Endothelial cell (in vitro differentiated cells): ENCODE measurements at places on chromosomes 2 and 18.

DNA sequence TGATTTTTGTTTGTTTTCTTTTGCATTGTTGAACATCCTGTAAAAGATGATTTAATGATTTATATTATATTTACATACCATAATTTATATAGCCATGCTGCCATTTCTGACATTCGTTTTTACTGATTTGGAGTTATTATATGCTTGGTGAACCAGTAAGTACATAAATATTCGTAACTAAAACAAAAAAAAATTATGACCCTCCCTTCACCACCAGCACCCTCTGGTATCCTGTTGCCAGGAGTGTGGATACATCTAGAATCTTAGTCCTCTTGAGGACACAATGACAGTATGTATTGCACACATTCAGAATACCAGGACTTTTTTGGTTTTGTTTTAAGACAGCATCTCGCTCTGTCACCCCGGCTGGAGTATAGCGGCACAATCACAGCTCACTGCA lies 43.9 kb upstream of the B3GNT7 start:
- no peak for DNase-seq

DNA sequence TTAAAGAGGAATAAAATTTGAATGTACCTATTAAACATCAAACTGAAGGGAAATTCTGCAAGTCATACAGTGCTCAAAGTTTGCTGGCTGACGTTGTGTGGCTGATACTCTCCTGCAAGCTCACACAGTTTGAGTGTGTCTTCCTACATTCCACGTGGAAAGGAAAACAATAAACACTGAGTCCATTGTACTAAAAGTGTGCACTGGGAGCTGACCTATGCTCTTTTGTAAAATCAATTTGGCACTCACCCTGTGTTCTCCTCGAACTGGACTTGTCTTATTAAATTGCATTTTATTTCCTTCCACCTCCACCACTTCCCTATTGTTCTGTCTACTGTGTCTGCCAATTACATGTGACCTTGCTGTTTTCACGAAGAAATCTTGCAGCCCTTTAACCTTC lies 458.0 kb downstream of the CPS1 start:
- DNase-seq, result no peak

DNA sequence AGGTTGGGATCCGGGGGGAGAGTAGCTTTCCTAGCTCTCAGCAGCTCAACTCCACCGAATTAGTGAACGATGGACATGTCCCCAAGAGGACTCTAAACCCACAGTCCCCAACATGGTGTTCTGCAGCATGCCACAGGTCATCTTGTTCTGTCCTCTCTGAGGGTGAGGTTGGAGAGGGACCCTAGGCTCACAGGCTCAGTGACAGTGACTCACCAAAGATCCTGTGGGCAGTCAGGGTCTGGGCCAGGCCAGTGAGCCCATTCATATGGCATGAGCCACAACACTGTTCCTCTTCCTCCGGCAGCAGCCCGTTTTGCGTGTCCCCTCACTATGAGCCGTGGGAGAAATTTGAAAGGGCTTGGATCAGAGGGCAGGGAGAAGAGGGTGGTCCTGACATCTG lies 2.8 kb upstream of the SLC20A1 start:
- DNase-seq, result no peak

- DNase-seq, result no peak
Observed at GRCh38 chr18:28342231-28342630, 165.3 kb upstream of the CDH2 start.

DNA sequence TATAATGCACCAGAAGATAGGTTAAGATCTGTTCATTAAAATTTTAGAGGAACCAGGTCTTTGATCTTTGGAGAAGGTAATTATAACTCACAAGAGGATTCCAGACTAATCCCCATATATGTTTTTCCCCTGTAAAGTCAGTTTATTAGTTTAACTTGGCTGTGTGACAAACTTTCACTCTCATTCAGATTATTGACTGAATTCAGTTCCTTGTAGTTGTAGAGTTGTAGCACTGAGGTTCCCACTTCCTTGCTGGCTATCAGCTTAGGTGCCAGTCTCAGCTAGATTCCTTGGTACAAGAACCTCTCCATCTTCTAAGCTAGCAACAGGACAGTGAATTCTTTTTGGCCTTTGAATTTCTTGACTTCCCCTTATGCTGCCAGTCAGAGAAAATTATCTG lies 19.1 kb downstream of the REG1A start:
- DNase-seq, result no peak

- no peak for DNase-seq
Observed at GRCh38 chr18:48833701-48834412, 116.9 kb downstream of the SMAD7 start.

- DNase-seq, result no peak
Observed at GRCh38 chr2:192072261-192072660, 122.5 kb downstream of the TMEFF2 start.

DNA sequence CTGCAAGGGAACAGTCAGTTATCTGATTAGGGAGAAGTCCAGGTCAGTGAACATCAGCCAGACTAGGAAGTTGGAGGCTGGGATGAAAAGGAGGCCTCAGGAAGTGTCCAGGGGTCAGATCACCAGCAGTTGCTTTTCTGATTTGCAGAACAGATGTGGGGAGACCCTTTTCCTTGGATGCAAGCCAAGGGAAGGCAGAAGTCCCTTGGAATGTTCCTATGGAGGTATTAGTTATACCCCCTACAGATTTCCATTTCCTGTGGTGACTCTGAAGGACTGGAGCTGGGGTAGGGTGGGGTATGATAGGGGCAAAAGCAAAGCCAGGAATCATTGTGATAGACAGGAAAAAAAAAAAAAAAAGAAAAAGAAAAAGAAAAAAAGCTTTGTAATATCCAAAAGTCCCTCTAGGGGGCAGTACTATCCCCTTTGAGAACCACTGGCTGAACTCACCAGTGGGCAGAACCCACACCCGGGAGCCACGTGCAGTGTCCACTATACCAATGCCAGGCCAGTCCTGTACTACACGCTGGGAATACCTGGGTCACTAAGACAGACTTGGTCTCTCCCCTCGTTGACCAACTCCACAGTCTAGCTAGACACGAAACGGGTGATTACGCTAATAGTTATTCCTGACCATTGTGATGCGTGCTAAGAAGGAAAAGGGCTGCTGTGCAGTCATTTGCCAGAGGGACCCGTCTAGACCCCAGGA lies 7.4 kb downstream of the DYSF start:
- no peak for DNase-seq

DNA sequence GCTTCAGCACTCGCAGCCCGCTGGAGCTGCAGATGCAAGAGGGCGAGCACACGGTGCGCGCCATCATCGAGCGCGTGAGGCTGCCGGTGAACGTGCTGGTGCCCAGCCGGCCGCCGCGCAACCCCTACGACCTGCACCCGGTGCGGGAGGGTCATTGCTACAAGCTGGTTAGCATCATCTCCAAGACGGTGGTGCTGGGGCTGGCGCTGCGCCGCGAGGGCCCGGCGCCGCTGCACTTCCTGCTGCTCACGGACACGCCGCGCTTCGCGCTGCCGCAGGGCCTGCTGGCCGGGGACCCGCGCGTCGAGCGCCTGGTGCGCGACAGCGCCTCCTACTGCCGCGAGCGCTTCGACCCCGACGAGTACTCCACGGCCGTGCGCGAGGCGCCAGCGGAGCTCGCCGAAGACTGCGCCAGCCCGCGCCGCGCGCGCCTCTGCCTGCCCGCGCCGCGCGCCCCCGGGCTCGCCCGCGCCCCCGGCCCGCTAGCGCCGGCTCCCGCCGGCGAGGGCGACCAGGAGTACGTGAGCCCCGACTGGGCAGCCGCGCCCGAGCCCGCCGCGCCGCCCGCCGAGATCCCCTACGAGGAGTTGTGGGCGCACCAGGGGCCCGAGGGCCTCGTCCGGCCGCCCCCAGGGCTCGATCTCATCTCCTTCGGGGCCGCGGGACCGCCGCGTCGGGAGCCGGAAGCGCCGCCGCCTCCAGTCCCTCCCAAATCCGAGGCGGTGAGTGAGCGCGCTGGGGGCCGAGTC lies 11.8 kb downstream of the GAREM2 start:
- peak; percentile 91 for DNase-seq

GRCh38 chr18:52046842-52047241 lies 293.2 kb upstream of the DCC start:
- no peak for DNase-seq

- no peak for DNase-seq
Observed at GRCh38 chr18:23740105-23740830, 51.0 kb downstream of the LAMA3 start.

GRCh38 chr18:5817816-5818215 lies 77.5 kb downstream of the TMEM200C start:
- no peak for DNase-seq
